ENCODE measurements at places on chromosomes 11 and 22.

DNA sequence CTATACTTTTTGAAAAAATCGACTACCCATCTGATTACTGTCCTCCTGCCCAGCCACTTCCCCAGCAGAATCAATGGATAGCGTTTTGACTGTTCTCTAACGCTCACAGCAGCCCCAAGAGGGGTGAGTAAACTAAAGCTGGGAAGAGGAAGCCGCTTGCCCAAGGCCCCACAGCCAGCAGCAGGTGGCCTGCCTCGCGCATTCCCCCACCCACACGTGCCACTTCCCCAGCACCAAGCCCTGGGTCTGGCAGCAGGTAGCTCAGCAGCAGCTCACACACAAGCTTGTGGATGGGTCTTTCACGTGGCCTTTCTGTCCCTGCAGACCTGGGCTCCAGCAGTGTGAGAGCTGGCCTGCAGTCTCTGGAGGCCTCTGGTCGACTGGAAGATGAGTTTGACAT, 34.3 kb downstream of the TOM1 start:
- DNase-seq = no peak

DNA sequence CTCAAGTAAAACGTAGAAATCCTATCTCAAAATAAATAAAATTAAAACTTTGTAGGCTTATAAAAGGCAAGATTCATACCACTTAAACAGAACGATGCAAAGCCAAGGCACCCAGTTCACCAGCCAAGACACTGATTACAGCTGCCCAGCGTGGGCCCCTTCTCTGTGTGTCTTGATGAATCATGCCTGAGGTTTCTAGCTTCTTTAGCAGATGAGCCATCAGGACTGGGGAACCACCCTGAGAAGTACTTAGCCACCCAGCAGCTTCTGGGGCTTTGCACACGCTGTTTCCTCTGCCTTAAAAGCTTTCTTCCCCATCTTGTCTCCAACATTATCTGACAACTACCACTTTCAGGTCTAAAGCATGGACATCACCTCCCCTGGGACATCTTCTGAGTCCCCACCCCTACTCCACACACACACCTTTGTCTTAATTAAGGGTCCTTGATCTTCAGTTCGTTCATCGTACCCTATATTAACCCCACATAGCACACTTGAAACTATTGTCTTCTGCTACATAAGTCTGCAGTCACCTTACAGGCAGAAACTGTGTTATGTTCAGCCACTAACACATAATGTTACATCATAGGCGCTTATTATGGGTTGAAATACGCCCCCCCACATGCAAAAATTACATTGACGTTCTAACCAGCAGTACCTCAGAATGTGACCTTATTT, 8.7 kb upstream of the LAYN start:
- peak; percentile 57 for DNase-seq

DNA sequence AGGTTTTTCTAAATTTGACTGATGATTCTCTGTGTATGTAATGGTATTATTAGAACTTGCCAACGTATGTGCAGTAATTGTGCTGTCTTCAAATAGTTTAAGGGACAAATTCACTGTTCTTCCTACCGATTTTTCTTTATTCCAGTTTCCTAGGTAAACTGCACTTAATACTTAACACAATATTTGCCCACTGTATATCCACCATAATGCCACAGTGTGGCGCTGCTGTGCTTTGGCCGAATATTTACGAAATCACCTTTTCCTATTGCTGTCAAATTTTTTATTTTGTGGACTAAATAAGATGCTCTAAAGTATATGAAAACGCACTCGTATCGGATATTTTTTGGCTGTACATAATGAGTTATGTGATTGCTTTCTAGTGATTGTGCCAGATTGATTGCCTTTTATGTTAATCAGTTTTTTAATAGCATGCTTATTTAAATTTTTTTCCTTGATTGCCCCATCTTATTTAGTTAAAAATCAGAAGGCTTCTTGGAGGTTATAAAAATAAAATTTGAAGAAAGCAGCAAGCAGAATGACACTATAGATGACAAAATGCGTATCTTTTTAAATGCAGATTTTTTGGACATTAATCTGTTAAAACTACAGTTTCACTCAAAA, 10.5 kb downstream of the AASDHPPT start:
- DNase-seq = peak; percentile 19

GRCh38 chr11:102929972-102930371, 25.6 kb downstream of the MMP13 start:
- no peak for DNase-seq

GRCh38 chr11:102345904-102346303, 1.1 kb upstream of the BIRC2 start:
- DNase-seq = no peak

DNA sequence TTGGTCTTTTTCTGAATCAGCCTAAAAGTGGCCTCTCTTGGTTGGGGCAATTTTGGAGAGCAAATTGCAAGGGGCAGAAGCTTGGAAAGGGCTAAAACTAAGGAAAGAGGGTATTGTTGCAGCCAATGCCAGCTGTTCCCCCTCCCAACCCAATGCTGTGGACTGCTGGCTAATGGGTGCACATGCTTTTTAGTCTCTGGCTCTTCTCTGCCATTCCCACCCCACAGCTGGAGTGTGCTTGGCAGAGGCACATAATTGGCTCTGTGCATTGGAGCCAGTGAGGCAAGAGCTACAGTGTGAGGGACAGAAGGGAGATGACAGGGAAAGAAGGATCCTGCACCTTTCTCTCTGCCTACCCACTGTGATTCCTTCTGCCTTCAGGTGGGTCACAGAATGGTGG, 140.0 kb downstream of the NECTIN1 start:
- DNase-seq = no peak

GRCh38 chr11:2489083-2489482, 44.3 kb downstream of the KCNQ1 start:
- DNase-seq = no peak

DNA sequence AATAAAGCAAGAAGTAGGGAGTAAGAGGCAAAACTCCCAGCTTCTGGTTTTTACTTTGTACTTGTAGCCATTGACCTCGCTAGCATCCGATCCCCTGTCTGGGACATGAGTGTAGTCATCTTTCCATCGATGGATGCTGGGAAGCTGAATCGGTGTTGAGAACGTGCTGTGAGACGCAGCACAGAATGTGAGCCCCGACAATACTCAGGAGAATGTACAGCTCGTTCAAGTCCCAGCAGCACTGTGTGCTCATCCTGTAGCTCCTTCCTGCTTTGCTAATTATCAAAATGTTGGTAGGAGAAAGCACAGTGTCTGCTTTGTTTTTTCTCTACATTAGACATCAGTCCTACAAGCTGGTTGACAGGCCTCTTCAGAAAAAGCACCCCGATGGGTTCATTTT, 56.6 kb downstream of the JAM3 start:
- DNase-seq = no peak

- no peak for DNase-seq
Observed at GRCh38 chr11:58837707-58838388, 6.7 kb downstream of the GLYATL2 start.

DNA sequence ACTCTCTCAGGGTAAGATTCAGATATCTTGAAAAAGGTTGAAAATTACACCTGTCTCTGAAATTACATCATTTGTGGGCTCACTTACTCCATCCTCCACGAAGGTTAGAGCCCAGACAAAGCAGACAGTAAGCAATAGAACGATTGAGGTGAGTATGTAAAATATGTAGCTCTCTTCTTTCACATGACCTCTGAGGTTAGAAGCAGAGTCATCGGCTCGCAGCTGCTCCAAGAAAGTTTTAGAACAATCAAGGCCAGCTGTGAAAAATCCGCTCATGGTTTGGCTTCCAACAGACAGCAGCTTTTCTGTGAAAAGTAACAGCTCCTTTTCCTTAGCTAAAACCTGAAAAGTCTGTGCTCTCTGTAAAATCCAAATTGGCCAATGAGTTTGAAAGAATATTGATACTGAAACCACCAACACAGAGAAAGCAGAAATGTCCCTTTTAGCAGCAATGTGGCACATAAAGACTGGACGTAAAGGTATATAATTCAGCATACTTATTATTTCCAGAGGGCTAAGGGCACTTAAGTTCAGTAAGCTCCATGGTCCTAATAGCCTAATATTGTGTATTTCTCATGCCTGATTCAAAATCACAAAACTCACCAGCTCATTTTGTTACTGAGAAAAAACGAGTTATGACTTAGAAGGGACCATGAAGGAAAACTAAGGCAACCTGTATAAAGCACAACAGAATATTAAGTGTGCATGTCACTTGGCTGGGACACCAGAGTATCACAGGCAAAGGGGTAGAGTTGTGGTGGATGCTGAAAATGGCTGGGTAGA, 78.2 kb downstream of the FAM76B start:
- DNase-seq = no peak

GRCh38 chr11:27416568-27417176, 53.7 kb upstream of the CCDC34 start:
- no peak for DNase-seq

DNA sequence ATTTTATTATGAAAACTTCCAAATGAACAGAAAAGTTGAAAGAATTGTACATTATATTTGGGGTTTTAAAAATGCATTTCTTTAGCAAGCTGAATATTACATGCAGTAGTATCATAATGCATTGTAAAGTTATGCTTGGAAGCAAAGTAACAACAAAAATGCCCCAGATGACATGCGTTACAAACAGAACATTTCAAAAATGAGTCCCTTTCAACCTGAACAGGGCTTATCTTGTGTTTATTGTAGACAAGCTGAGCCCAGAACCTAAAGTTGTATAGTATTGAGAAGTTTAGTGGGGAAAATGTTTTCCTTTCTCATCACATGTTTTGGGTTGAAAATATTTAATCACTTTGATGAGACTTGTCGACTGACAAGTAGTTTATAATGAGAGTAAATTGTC, 68.8 kb downstream of the CECR2 start:
- DNase-seq = no peak

GRCh38 chr11:121703201-121703600, 250.4 kb upstream of the SORL1-AS1 start:
- no peak for DNase-seq

GRCh38 chr22:31917227-31917921, 27.0 kb upstream of the YWHAH start:
- no peak for DNase-seq

DNA sequence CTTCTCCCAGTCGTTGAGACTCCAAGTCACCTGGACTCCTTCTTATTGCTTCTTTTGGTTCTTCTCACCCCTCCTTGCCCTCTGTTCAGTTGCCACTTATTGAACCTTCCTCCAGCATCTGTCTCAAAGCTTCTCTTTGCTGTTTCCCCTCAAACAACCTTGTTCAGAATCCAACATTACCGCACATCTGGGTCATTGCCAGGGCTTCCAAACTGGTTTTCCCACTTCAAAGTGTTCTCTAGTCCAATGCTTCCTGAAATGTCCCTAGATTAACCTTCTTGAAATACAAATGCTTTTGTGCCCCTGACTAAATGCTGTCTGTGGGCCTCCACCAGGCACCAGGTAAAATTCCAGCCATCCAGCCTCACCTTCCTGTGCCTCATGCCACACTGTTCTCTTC, 100.8 kb upstream of the TTC12 start:
- no peak for DNase-seq

GRCh38 chr11:36224209-36224882, 64.9 kb downstream of the COMMD9 start:
- no peak for DNase-seq

- no peak for DNase-seq
Observed at GRCh38 chr22:21101877-21102638, 56.3 kb downstream of the LRRC74B start.

DNA sequence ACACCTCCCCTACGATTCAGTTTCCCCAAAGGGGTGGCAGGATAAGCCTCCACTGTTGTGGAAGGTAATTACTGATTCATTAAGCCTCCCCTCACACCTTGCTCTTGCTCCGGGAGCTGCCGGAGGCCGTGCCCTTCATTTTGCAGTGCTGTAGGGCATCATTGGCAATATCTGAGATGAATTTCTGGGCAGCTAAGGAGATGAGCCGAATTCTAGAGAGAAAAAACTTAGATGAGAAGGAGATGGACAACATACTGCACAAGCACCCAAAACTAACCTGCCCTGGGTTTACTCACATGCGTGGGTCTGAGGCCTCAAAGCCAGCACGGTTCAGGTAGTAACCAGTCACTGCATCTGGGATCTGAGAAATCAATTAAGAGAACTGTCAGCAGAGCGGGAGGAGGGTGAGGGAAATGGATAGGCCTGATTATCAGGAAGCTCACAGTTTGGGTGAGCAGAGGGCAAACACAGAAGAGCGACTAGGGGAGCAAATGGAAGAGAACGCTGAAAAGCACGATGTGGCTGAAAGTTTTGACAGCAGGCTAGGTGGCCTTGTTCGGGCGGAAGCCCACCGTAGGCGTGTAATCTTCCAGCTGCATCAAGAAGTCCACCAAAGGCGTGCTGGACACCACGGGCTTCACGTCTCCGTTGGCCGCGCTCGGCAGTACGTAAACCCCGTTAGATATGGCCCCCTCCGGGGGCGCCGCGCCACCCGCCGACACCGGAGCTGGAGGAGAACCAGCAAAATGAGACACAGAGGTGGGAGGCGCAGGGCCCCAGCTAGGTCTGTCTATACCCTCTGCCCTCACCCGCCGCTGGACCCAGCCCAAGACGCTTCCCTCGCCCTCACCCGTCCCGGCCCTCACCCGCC, 689 bp downstream of the TAF10 start:
- peak; percentile 43 for DNase-seq

DNA sequence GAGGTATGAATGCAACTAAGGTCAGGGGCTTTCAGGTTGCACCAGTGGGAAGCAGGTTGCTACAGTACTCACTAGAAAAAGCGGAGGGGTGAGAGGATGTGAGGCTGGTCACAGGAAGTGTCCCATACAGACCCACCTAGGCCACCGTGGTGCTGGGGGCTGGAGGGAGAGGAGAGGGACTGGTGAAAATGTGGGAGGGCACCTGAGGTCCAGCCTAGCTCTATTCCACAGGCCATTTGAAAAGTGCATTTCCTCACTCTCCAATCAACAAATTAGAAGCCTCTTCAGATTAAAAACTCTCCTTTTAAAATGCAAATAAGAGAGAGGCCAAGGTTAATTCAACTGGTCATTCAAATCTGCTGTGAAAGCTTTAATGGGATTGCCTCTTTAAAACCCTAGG, 38.6 kb upstream of the NCAM1 start:
- no peak for DNase-seq
